Activated CD8-positive, alpha-beta T cell treated with anti-CD3 and anti-CD28 coated beads for 36 hours (primary cell): ENCODE measurements at places on chromosomes 13 and 19. TPM values are rescaled to one million over a fixed set of nuclear protein-coding genes. Genes with fewer than 3 reads are reported as not detected.

Gene KLHL26
- 10.8 TPM for total RNA-seq

Gene CYP2A6
- total RNA-seq, result not detected

Gene C2CD4C
- 0.13 TPM for total RNA-seq

Gene PPP5C
- 111 TPM for total RNA-seq

Gene RNF17
- total RNA-seq, result not detected

Gene TRIM13
- 13.4 TPM for total RNA-seq

Gene ELSPBP1
- total RNA-seq, result not detected
